ENCODE measurements at places on chromosomes 2 and 18.

GRCh38 chr2:18381386-18381785 lies 179.1 kb downstream of the RDH14 start:
- no peak for DNase-seq

GRCh38 chr2:48471048-48471474 lies 58.9 kb upstream of the STON1 start:
- no peak for DNase-seq

DNA sequence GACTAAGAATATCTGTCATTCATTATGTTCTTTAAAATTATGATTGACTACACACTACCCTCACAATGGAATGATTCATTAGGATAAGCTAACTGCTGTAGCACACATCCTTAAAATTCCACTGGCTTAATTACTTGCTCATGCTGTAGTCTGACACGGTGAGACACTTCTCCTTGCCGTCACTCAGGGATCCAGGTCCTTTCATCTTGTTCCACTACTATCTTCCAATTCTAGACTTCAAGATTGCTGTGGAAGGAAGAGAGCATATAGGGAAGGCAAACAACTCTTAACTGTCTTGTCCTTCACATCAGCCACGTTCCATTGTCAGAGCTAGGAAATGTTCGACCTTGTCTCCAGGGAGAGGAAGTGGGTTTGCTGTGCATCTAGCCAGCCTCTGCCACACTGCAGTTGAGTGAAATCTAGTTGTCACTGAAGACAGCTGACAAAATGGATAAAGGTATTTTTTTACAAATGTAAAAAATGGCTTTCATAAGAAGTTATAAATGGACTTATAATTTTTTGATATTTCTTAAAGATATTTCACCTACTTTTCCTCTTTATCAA lies 30.1 kb downstream of the GREB1L start:
- no peak for DNase-seq

DNA sequence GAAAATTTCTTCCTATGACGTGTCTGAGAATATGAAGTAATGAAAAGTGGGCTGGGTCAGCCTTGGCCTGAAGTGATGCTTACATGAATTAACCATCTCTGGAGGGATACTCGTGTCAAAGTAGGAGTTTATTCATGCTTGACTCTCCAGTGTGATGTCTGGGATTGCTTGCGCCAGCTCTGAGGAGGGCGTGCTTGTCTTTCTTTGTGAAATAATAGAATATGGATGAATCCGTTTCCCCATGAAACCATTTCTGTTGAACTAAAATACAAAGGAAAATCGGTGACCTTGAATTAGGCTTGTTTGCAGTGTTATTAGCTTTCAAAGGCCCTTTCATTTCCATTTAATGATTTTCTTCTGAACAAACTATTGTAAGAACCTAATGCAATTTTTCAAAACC lies 77.9 kb downstream of the EML6 start:
- DNase-seq, result no peak

- no peak for DNase-seq
Observed at GRCh38 chr2:61786876-61787275, 67.0 kb downstream of the FAM161A start.

DNA sequence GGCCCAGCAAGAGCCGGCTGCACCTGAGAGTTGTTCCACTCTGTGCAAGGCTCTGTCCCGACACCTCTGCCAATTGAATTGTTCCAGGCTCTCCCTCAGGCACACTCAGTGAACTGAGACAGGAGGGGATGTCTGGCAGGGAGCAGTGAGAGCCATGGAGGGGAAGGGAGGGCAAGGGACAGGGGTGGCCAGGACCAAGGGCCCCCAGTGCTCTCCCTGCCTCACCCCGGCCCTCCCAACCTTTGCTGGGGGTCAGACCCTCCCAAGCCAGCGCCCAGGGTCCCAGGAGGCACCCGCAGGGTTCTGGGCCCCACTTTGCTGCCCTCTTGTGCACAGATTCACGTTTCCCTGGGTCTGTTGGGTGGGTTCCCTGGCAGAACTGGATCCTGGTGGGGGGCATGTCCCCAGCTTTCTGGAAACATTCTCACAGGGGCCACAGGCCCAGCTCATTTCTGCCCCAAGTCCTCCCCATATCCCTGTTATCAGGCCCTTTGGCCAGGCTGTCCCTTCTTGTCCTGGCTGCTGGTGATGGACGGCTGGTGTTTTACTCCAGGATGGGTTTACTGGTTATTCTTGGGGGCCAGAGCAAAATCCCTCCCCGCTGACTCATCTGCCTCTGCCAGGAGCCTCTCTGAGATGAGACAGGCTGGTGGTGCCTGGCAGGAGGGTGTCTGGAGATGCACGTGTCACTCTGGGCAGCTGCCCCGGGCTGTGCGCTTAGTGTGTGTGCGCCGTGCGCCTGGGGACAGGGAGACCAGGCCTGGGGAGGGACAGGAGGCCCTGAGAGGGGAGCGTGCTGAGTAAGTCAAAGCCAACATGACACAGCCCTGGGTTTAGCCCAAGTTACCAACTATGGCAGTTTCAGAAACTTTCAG lies 136.5 kb upstream of the CTDP1 start:
- no peak for DNase-seq

All from T-cell (primary cell).